Stimulated activated CD4-positive, alpha-beta T cell treated with anti-CD3 and anti-CD28 coated beads, Interleukin-12 subunit alpha, Interleukin-12 subunit beta, amount 100 ng/mL, for 48 hours (primary cell): ENCODE measurements at places on chromosomes 4 and X.

GRCh38 chrX:69808375-69808774 lies 192.5 kb downstream of the EDA start:
- no peak for DNase-seq

- DNase-seq, result no peak
These were observed 99.2 kb downstream of the SHOX start for GRCh38 chrX:729583-730409.

GRCh38 chrX:111881715-111882114 lies 5.7 kb downstream of the TRPC5OS start:
- DNase-seq, result no peak

DNA sequence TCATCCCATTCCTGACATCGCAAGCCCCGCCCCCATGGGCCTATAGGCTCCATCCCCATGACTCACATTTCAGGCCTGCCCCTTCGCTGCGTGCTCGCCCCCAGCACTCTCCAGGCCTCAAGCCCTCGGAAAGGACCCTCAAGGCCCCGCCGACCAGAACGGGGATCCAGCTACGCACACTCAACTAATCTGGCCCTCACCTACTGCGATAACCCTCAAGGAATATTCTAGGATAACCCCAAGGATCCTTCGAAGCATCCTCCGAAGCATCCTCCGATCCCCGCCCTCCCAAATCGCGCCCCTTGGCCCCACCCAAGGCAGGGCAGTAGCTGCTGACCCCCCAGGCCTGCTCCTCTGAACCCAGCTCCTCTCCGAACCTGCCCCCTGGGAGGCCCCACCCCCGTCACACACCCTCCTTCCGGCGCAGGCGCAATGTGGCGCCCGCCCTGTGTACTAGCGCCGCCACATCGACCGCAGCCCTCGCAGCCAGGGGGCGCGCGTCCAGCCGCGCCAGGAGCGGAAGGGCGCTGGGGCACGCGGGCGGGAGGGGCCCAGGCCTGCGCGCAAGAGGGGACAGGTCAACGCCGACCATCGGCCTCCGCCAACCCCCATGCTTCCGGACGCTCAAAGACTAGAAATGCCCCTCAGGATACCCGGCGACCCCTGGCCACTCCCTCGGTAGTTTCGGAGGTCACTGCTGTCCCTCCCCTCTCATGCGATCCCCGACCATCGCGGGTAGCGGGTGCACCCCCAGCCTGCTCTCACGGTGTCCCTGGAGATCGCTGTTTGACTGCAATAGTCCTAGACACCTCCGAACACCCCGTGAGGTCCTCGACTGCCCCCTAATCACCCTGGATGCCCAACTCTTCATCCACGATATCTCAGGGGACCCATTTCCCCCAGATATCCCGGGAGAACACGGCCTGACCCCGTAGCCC lies 6.4 kb upstream of the MAGIX start:
- DNase-seq, result peak; percentile 75

- no peak for DNase-seq
These were observed 39.5 kb upstream of the RELL1 start for GRCh38 chr4:37725718-37726117.

DNA sequence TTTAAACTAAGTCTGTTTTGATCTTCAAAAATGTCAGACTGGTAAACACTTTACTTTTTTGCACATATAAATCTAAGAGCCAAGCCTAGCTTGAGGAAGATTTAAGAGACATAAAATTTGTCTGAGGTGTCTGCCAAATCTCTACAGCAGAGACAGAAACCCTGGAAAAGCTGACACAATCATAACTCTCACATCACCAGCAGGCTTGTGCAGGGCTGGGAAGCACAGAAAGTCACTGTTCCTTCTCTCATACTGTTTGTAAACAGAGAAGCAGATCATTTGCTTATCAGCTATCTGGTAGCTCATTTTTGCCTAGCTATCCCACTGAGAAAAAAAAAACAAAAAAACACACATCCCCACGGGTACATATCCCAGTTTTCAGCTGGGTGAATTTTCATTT lies 7.0 kb downstream of the ENOX2 start:
- no peak for DNase-seq

- no peak for DNase-seq
These were observed 136.0 kb upstream of the PABPC4L start for GRCh38 chr4:134337574-134337973.

GRCh38 chrX:74420196-74421035 lies 877 bp upstream of the SLC16A2 start:
- DNase-seq, result no peak

DNA sequence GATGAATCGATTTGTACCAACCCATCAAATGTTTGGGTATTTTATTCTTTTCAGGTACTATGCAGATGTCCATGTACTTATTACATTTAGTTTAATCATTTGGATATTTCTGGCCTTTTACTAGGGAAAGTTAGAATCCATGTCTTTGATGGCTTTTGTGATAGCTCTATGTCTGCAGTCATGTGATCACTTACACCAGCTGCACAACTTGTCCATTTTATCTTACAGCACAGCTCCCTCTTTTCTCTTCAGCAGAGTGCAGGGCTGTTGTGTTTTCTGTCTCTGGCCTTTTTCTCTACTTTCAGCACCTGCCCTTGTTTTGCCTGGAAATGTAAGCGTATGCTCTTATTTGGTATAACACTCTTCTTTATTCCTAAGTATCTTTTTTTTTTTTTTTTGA lies 30.6 kb downstream of the WWC2 start:
- no peak for DNase-seq

DNA sequence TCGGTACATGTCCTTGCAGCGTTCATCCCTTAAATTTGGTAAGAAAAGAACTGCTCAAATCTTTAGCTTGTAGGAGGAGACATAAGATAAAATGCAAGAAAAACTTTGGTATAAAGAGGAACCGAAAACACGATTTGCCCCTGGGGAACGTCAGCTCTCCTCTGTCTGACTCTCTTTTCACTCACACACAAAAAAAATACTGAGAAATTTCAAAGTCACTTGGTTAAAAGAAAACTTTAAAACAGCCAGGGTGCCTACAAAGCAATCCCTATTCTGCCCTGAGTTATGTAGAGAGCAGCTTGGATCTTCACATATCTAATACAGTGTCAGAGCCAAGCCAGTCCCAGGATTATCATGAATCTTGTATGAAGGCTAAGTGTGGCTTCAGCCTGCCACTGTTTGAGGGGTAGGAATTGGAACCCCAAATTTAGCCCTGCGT lies 248.5 kb upstream of the CXXC4 start:
- no peak for DNase-seq

- no peak for DNase-seq
These were observed 38.4 kb upstream of the PJA1 start for GRCh38 chrX:69203638-69204037.

DNA sequence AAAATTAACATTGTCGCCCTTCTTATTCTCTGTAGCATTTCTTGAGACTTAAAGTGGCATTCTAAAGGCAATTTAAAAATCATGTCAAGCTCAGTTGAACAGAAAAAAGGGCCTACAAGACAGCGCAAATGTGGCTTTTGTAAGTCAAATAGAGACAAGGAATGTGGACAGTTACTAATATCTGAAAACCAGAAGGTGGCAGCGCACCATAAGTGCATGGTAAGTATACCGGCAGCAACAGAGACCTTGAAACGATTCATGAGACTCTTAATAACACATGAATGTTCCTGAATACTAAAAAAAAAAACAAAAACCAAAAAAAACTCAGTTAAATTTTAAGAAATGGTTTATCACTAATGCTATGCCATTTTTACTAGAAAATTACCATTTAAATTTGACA lies 82.4 kb upstream of the HPRT1 start:
- DNase-seq, result peak; percentile 2

- DNase-seq, result no peak
These were observed 743 bp downstream of the ANTXR2 start for GRCh38 chr4:80072228-80072743.

DNA sequence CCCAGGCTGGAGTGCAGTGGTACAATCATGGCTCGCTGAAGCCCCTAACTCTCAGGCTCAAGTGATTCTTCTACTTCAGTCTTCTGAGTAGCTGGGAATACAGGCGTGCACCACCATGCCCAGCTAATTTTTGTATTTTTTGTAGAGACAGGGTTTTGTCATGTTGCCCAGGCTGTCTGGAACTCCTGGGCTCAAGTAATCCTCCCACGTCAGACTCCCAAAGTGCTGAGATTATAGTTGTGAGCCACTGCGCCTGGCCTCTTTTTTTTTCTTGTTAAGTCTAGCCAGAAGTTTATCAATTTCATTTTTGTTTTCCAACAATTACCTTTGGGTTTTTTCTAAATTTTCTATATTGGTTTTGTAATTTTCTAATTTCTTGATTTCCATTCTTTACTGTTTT lies 100.6 kb downstream of the GC start:
- no peak for DNase-seq

DNA sequence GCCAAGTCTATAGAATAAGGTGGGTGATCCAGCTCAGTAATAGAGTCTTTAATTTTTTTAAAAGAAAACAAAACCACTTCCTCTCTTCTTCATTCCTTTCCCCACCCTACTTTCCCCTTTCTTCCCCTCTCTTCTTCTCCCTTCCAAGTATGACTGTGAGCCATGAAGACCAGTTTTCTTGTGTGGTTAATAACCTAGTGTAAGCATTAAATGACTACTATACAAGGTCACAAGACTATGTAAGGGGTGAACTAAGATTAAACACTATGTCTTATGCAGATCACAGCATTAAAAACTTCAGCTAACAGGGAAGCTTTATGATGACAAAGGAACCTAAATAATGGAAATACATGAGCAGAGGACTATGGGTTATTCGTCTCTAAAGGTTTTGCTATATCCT lies 135.4 kb downstream of the GUCY2F start:
- DNase-seq, result no peak

DNA sequence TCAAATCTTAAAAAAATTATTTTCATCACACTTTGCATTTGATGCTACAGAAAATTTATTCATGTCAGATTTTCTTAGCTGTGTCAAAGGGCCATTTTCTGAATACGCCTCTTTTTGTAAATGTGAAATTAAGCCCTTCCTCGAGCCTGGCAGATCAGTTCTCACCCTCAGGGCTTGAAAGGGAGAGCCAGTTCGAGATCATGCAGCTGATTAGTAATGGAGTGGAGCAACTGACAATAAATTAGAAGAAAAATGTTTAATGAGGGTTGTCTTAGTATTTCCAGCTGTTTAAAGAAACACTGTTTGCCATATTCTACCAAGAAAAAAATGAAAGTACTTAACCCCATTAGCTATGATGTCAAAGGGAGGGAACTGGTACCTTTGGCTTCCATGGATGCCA lies 28.7 kb downstream of the CC2D2A start:
- no peak for DNase-seq

GRCh38 chr4:71095545-71095944 lies 102.1 kb downstream of the DCK start:
- no peak for DNase-seq

GRCh38 chr4:149280806-149281205 lies 534.8 kb downstream of the IQCM start:
- no peak for DNase-seq

- DNase-seq, result peak; percentile 30
These were observed 457.4 kb downstream of the CENPC start for GRCh38 chr4:67087897-67088296.

DNA sequence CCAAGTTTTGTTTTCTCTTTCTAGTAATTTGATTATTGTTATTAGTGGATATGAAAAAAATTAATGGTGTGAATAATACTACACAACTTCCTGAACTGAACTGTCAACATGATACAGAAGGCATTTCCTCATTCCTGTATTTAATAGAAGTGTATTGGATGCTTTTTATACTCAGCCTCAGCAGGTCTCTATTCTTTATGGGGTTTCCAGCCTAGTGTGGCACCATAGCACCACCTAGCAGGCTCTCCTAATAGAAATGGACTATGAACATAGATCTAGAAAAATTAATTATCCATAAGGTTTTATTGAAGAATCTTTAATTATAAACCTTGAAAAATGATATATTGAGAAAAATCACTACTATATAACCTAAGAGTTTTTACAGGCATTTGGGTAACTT lies 52.4 kb downstream of the GLRB start:
- no peak for DNase-seq

DNA sequence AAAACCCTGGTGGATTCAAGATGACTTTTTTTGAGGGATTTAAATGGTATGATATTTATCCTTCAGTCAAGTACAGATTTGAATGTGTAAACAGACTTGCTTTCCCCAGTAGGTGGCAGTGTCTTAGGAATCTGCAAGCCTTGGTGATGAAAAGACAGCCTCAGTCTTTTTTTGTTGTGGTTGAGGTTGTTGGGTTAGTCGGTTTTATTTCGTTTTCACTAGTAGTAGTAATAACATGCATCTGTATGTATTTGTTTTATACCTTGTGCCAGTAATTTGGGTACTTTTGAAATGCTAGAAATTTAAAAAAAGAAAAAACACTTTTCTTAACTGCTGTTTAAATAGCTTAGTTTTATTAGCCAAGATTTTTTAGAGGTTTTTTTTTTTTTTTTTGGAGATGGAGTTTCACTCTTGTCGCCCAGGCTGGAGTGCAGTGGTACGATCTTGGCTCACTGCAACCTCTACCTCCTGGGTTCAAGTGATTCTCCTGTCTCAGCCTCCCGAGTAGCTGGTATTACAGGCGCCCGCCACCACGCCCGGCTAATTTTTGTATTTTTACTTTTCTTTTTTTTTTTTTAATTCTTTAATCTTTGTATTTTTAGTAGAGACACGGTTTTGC lies 39.2 kb downstream of the COPS4 start:
- DNase-seq, result no peak
